ENCODE measurements at places on chromosomes 12 and 14.

GRCh38 chr14:99475179-99475578 lies 5.5 kb downstream of the SETD3 start:
- no peak for DNase-seq

GRCh38 chr12:92078167-92079053 lies 67.2 kb downstream of the BTG1 start:
- DNase-seq: no peak

- no peak for DNase-seq
Observed at GRCh38 chr14:69643430-69644200, 32.2 kb downstream of the SUSD6 start.

GRCh38 chr14:63735720-63736119 lies 7.9 kb upstream of the SGPP1 start:
- DNase-seq: no peak

- DNase-seq: no peak
Observed at GRCh38 chr12:113130457-113131135, 5.0 kb downstream of the RASAL1 start.

DNA sequence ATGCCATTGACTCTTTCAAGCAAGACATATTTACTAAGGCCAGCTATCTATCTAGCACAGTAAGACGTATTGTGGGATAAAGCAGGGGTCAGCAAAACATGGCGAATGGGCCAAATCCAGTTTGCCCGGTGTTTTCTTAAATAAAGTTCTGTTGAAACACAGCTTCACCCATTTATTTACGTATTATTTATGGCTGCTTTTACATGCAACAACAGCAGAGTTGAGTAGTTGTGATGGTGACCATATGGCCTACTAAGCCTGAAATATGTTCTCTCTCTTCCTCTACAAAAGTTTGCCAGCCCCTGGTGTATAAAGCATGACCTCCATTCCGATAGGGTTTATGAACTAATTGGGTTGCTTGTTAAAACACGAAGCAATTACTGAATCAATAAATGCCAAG lies 322.1 kb downstream of the CCDC91 start:
- DNase-seq: no peak

GRCh38 chr12:65200007-65200665 lies 30.8 kb downstream of the LEMD3 start:
- DNase-seq: no peak

DNA sequence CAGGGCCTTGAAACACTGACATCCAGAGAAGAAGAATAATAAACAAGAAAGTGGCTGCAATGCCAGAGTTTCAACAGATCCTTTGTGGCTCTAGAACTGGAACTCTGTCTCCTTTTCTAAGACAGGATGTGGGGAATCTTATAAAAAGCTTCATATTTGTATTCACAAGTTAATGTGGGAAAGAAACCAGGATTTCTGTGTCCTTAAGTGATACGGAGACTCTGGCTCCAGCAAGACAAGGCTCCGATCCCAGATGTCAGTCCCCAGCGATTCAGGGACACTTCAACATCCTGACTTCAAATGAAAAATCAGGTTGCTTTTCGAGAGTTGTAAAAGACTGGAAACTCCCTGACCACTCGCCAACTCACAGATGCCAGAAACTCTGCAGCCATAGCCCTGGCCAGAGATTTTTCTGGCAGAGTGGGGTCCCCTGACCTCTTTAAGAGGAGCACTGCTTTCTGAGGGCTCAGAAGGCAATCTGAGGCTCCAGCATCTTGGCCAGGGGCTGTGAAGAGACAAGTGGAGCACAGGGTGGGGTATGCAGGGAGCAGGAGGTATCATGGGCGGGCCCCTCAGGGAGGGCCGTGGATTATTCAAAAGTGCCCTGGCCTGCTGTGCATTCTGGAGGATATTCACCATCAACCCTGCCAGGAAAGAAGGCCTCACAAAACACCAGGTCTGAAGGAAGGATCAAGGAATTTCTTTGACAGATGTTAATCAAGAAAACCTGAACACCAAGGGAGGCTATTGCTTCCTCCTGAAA lies 53.3 kb downstream of the TMX1 start:
- no peak for DNase-seq

GRCh38 chr12:116125956-116126566 lies 151.4 kb downstream of the MED13L start:
- DNase-seq: no peak

GRCh38 chr14:43855556-43855955 lies 651.5 kb downstream of the FSCB start:
- no peak for DNase-seq

DNA sequence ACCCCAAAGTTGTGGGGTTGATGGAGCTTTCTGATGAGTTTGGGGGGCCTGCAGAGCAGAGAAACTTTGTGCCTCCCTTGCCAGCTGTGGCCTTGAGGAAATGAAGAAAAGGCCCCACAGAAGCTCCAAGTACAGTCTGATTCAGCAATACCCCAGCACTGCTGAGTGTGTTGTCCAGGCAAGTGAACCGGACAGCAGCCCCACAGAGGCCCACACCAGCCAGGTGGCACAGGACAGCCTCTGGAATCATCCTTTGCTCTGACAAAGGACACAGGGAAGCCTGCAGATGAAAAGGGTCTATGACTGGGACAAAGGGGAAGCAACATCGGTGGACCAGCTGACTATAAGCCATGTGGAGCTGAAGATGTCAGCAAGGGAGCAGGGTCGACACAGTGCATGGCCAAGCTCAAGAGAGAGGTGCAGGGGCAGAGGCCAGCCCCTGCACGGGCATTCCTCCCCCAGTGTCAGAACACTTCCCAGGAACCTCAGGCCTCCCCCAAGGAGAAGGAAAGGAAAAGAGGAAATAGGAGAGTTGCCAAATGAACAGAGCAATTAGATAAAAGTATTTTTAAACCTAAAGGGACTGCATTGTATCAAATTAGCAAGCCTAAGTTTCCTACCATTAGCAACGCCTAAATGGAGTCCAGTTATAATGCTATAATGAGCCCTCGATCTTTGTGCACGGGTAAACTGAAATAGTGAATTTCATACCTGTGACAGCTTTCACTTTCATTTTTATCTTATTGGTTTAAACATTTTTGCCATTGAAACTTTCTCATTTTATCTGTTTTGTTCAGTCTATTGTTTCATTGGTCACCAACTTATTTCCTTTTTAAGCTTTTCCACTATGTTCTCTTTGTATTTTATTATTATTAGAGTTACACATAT lies 46.3 kb upstream of the PTGDR start:
- DNase-seq: no peak

DNA sequence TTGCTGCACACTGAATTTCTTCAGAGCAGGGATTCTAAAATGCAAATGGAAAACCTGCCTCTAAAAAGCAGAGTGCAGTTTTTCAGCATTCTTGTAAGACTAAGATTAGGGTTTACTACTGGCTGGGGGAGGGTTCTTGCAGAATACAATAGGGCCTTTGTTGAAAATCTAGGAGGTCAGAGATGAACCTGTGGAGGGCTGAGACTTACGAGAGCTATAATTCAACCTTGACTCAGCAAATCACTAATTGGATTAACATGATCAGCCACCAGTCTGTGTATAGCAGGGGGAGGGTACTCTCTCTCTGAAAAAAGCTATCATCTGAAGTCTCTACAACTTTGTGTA lies 92.6 kb upstream of the HIF1A start:
- peak; percentile 56 for DNase-seq

DNA sequence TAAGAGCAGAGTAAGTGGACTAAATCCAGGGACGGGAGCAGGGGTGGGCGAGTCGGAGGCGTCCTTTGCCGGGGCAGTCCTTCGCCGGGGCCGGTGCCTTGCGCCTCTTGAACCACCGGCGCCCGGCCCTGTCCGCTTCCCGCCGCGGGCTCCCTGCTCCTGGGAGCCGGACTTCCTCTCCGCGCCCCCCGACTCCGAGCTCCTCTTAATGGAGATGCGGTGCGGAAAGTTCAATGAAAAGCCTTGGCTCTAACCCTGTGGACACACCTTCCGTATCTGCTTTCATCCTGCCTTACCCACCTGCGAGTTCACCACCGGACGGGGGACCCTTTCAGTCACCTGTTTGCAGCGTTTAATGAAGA lies 412 bp downstream of the FGFR1OP2 start:
- no peak for DNase-seq

DNA sequence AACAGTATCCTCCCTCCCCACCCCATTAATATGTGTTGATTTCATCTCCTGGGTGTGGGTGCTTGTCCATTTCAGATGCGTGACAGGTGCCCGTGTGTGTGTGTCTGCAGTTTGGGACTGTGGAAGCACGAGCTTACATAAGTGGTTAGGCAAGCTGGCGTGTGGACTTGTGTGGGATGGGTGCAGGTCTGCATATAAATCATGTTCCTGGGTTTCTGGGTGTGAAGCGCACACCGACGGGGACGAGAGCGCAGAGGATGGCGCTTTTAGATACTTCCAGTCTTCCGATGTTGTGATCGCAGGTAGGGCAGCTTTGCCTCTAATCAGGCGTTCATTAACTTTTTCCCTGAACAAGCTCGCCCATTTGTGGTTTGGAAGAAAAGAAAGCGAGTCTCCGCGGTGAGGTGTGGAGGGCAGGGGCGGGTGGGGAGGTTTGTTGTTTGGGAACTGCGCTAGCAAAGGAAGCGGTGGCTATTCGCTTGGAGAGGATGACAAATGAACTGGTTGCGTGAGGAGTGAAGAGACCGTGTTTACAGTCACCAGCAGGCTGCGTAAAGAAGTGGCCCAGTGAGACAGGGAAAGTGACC lies 865 bp downstream of the RGS6 start:
- DNase-seq: no peak

Measured in SK-N-DZ (cell line).